ENCODE measurements at places on chromosomes 11 and 22. TPM values are rescaled to one million over a fixed set of nuclear protein-coding genes. Genes with fewer than 3 reads are reported as not detected.

The TRIM51 gene
- not detected for total RNA-seq

The GUCD1 gene
- total RNA-seq = 97.7 TPM

The HOATZ gene
- not detected for total RNA-seq

The CENPM gene
- 39.8 TPM for total RNA-seq

The RAG2 gene
- total RNA-seq = 0.10 TPM

The ELP4 gene
- total RNA-seq = 17.2 TPM

The ISX gene
- not detected for total RNA-seq

The H19 gene
- 1,268 TPM for total RNA-seq

The CARD18 gene
- 8.1 TPM for total RNA-seq

The MPEG1 gene
- 0.08 TPM for total RNA-seq

The GDPD4 gene
- total RNA-seq = not detected

The ENTHD1 gene
- total RNA-seq = not detected

The TRIM6 gene
- total RNA-seq = 53.8 TPM
